Spinal cord (tissue), 10 donors: ENCODE measurements at places on chromosomes 7 and 10. TPM values are rescaled to one million over a fixed set of nuclear protein-coding genes. Genes with fewer than 3 reads are reported as not detected.

The GBX1 gene
- total RNA-seq: 2.4 TPM

The KCP gene
- total RNA-seq: 1.5 TPM

The SLC39A12 gene
- total RNA-seq: 9.9 TPM

The GPAM gene
- 25.7 TPM for total RNA-seq

DNA sequence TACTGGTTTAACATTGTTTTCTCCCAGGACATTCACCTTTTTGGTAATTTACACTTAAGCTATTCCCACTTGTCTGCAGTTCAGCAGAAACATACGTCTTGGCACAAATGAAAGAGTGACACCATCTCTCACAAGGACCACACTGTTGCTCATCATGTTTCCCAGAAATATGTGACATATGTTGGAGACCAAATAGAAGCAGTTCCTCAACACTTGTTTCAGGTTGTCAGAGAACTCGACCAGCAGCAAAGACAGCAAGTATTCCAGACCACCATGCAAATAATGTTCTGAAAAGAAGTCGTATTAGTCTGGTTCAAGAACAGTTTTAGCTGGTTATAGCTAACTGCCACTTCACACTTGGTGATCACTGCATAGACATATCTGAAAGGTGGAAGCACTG, 81.3 kb upstream of the KLF6 start:
- no peak overlapping the region for H3K27ac ChIP-seq
- no peak for DNase-seq
- no peak overlapping the region for H3K4me3 ChIP-seq
- no peaks in the 10 kb centered on the region for H3K4me1 ChIP-seq

DNA sequence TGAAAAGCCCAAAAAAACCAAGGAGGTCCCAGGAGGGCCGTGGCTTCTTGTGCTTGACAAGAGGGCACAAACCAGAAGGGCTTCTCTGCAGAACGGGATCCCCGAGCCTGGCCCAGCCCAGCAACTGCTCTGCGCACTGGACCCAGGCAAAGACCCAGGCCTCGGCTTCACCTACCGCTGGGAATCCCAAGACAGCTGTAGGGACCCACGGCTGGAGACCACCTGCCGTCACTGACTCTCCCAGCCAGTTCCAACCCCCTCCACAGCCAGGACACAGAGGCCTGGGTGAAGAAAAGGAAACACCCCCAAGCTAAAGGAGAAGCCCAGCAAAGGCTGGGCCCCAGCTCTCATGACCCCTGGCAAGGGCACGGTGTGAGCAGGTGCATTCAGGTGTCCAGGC, 24.3 kb downstream of the PDGFA start:
- peaks cover 35% of the 10 kb centered on the region for H3K4me1 ChIP-seq
- no peak overlapping the region for H3K27ac ChIP-seq
- no peak overlapping the region for H3K4me3 ChIP-seq
- H3K36me3 ChIP-seq: peaks cover 38% of the 10 kb centered on the region
- H3K27me3 ChIP-seq: no peaks in the 10 kb centered on the region
